ENCODE measurements at places on chromosomes 12 and 14. TPM values are rescaled to one million over a fixed set of nuclear protein-coding genes. Genes with fewer than 3 reads are reported as not detected.

Gene TEX22
- total RNA-seq = 0.06 TPM

Gene ABCD2
- 0.04 TPM for total RNA-seq

Gene DRAM1
- 0.08 TPM for total RNA-seq

- H3K27ac ChIP-seq = no peak overlapping the region
- H3K36me3 ChIP-seq = no peaks in the 10 kb centered on the region
- no peak for DNase-seq
- no peak overlapping the region for H3K4me3 ChIP-seq
- H3K4me1 ChIP-seq = no peaks in the 10 kb centered on the region
- H3K27me3 ChIP-seq = peaks cover 2% of the 10 kb centered on the region
Observed at GRCh38 chr14:75527449-75528163, 5.3 kb downstream of the BATF start.

GRCh38 chr14:100568164-100568997, 18.8 kb downstream of the BEGAIN start:
- no peak overlapping the region for H3K4me3 ChIP-seq
- no peaks in the 10 kb centered on the region for H3K27me3 ChIP-seq
- no peak overlapping the region for H3K27ac ChIP-seq
- no peaks in the 10 kb centered on the region for H3K4me1 ChIP-seq

GRCh38 chr14:51869411-51870100, 9.1 kb downstream of the GNG2 start:
- H3K27ac ChIP-seq = no peak overlapping the region
- no peaks in the 10 kb centered on the region for H3K27me3 ChIP-seq
- no peaks in the 10 kb centered on the region for H3K4me1 ChIP-seq
- no peak overlapping the region for H3K4me3 ChIP-seq
- no peak for DNase-seq

GRCh38 chr12:49811961-49812401, 16.2 kb downstream of the NCKAP5L start:
- H3K27ac ChIP-seq = peak overlapping the region; percentile 100
- no peak overlapping the region for H3K4me3 ChIP-seq
- DNase-seq = no peak
- H3K4me1 ChIP-seq = peaks cover 72% of the 10 kb centered on the region

GRCh38 chr12:92593734-92594402, 108.9 kb upstream of the PLEKHG7 start:
- H3K36me3 ChIP-seq = no peaks in the 10 kb centered on the region
- no peak overlapping the region for H3K27ac ChIP-seq
- H3K4me3 ChIP-seq = no peak overlapping the region
- H3K4me1 ChIP-seq = peaks cover 5% of the 10 kb centered on the region
- DNase-seq = no peak

DNA sequence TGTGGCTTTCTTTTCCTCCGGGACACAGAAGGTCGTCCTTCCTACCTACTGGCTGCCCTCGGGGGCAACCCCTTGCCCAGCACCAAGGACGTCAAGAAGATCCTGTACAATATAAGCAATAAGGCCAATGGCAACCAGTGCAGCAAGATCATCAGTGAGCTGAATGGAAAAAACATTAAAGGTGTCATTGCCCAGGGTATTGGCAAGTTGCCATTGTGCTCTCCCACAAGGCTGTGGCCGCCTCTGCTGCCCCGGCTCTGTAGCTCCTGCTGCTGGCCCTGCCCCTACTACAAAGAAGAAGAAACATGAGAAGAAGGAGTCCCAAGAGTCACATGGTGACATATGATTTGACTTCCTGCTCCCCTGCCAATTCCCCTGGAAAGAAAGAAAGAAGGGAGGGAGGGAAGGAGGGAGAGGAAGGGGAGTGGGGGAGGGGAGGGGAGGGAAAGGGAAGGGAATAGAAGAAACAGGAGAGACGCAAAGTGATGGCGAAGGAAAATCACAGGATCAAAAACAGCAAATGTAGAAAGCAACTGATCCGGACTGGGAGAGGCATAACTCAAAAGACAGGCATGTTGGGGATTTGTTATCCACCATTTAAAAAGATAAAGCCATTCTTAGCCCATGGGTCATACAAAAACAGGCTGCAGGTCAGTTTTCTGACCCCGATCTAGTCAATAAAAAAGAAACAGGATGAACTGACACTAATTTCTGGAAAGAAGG, 61.3 kb upstream of the RESF1 start:
- no peak overlapping the region for H3K27ac ChIP-seq
- H3K4me3 ChIP-seq = no peak overlapping the region
- DNase-seq = peak; percentile 67
- H3K27me3 ChIP-seq = no peaks in the 10 kb centered on the region
- H3K36me3 ChIP-seq = no peaks in the 10 kb centered on the region
- peaks cover 3% of the 10 kb centered on the region for H3K4me1 ChIP-seq

GRCh38 chr12:93773122-93773871, 96.1 kb downstream of the CRADD start:
- no peaks in the 10 kb centered on the region for H3K36me3 ChIP-seq
- H3K27ac ChIP-seq = no peak overlapping the region
- no peak for DNase-seq
- H3K27me3 ChIP-seq = no peaks in the 10 kb centered on the region
- peaks cover 6% of the 10 kb centered on the region for H3K4me1 ChIP-seq

- no peaks in the 10 kb centered on the region for H3K27me3 ChIP-seq
- no peak overlapping the region for H3K27ac ChIP-seq
- no peak overlapping the region for H3K4me3 ChIP-seq
- DNase-seq = no peak
Observed at GRCh38 chr12:8680533-8680932, 17.3 kb upstream of the RIMKLB start.

DNA sequence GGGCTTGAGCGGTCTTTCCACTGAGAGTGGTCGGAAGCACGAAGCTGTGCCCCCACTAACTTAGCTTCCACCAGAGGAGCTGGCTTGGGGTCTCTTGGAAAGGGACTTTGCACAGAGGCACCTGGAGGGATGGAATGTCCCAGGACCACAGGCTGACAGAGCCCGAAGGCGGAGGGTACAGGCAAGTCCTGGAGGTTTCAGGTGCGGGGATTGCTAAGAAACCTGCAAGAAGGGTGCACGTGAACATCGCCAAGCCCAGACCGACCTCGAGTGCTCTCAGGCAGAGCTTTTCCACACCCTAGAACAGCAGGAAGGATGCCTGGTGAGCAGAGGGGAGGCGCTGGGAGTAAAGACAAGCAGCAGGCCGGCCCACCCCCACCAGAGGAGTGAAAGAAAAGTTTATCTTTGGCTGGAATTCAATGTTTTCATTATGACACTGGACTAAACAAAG, 61.6 kb downstream of the SERPINA3 start:
- H3K27ac ChIP-seq = no peak overlapping the region
- H3K27me3 ChIP-seq = no peaks in the 10 kb centered on the region
- H3K36me3 ChIP-seq = no peaks in the 10 kb centered on the region
- H3K4me1 ChIP-seq = no peaks in the 10 kb centered on the region
